ENCODE measurements at places on chromosomes 1 and 21. TPM values are rescaled to one million over a fixed set of nuclear protein-coding genes. Genes with fewer than 3 reads are reported as not detected.

VWA5B1 gene
- total RNA-seq: 0.30 TPM

S1PR1 gene
- total RNA-seq: 125 TPM

DNA sequence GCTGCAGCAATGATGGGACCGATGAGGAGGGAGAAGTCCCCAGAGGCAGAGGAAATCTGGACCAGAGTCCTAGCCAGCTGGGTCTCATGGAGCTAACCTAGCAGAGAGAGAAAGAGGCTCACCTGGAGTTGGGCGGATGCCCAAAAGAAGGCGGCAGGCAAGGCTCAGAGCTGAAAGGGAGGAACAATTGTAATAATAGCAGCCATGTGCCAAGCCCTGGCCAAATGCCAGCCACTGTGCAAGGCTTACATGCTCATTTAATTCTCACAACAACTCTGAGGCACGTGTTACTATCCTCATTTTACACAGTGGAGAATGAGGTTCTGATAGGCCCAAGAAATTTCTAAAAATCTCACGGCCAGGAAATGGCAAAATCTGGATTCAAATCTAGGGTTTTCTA, 50.0 kb upstream of the ZNF648 start:
- no peak for DNase-seq

DNA sequence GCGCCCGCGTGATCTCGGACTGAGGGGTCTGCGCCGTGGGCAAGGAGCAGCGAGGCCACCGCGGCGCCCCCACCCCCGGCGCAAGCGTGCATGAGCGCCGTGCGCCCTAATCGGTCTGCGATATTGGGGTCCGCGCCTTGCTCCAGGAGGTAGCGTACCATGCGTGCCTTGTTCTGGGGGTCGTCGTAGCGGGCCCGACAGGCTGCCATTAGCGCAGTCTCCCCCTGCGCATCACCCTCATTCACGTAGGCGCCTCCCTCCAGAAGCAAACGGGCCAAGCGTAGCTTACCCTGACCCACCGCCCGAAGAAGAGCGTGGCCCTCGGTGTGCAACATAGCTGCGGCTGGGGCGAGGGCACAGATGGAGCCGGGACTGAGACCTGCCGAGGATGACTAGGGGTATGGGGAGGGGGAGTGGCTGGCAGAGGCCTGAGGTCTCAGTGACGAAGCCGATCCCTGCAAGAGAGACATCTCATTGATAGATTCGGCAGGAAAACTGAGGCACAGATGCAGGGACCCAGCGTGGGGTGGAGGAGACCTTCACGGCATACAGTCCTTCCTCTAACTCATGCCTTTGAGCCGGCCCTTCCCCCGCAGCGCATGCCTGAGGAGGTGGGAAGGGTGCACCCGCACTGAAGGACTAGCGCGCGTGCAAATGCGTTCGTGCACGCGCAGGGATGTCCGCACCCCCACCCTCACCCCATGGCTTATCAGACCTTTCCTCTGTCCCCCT, 2.8 kb downstream of the ANKRD34A start:
- DNase-seq: peak; percentile 63

SRM gene
- total RNA-seq: 107 TPM

MROH7 gene
- 0.11 TPM for total RNA-seq

- DNase-seq: no peak
Observed at GRCh38 chr1:160810486-160810885, 14.5 kb downstream of the LY9 start.

- no peak for DNase-seq
Observed at GRCh38 chr1:93206567-93206954, 26.0 kb downstream of the CCDC18 start.

TFF3 gene
- not detected for total RNA-seq

CLCA1 gene
- total RNA-seq: not detected

GRCh38 chr21:25304611-25305010, 302.7 kb downstream of the MRPL39 start:
- no peak for DNase-seq

GRCh38 chr1:109193653-109194590, 19.8 kb upstream of the SARS1 start:
- DNase-seq: no peak

- DNase-seq: no peak
Observed at GRCh38 chr1:243910607-243911006, 60.6 kb upstream of the AKT3 start.

LCA5L gene
- not detected for total RNA-seq

DNA sequence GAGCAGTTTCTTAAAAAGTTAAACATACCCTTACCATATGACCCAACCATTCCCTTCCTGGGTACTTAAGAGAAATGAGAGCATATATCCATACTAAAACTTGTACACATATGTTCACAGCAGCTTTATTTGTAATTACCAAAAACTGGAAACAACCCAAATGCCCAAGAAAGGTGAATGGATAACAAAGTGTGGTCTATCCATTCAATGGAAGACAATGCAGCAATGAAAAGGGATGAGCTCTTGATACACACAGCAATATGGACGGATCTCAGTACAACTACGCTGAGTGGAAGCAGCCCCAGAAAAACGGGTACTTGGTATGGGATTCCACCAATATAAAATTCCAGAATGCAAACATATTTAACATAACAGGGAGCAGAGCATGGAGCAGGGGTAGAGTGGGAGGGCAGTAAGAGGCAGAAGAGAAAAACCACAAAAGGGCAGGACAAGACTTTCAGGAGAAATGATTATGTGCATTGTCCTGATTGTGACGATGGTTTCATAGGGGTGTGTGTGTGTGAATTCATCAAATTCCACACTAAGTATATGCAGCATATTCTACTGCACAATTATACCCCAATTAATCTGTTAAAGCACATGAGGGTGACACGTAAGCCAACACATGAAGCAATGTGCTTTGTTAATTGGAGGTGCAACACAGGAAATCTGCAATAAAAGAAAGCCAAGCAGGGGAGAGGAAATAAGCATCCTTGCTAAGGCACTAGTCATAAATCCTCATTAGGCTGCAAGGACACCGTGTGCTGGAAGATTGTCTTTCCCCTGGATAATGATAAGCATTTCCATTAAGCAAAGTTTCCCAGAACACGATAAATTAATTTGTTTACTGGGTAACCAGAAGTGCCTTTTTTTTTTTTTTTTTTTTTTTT, 113.1 kb upstream of the KRTAP19-8 start:
- no peak for DNase-seq

RGS1 gene
- total RNA-seq: 12.0 TPM

FAM177B gene
- total RNA-seq: not detected
